ENCODE measurements at places on chromosomes 11 and 22.
A peak's percentile ranks its signal among the peaks of the same experiment; 100 is the strongest.

DNA sequence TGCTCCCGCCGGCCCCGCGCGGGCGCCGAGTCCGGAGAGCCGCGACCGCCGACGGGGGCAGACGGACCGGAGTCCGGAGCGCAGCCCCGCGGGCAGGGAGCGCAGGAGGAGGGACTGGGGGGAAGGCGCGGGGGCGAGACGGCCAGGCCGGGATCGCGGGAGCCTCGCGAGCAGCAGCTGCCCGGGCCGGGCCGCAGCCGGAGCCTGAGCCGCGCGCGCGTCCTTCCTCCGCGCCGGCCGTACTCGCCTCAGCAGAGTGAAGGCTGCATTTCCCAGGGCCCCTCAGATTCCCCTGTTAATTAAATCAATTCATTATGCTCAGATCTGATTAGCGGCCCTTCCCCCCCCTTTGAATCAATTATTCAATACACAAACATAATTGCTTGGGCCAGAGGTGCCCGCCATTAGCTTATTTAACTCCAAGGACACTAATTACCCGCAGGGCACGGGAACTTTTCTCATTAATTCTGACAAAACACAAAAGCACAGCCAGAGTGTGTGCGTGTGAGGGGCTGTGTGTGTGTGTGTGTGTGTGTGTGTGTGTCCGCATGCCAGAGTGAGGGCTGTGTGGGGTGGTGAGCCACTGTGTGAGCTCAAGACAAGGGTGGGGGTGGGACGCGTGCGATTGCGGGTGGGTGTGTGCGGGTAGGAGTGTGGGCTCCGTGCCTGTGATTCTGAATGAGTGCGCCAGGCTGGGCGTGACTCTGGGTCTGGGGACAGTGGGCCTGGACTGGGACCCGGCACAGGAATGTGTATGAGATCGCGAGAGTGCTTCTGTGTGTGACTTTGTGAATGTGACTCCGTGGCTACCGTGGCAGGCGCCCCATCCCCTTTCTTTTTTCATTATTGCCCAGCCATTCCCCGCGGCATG lies 5.1 kb upstream of the LMO1 start:
- DNase-seq = no peak

DNA sequence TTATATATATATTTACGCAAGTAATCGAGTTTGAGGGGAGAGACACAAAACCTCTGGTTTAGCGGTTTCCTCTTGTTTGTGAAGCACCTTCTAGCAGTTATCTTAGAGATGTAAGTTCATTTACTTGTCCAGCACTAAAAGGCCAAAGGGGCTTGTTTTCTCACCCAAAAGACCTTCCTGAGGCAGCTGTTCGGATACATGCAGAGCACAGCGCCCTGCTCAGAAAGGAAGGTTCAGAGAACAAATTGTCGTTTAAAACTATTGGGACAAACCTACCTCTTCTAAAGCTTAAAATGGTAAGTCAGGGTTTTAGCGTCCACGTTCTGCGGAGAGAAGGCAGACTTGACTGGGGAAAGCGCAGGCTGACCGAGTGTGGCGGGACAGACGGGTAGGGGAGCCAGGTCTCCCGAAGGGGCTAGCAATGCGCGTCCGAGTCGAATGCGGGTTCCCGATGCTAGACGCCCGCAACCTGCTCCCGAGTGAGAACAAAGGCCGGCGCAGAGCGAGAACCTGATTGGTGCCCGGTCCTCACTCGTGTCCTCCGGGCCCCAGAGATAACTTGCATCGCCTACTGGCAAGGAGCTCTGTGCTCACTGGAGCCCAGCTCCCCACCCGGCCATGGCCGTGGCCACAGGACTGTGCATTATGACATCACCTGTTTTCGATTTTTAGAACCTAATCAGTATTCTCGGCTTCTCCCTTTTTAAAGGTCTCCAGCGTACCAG lies 1.0 kb upstream of the SESN3 start:
- DNase-seq = peak; percentile 46

DNA sequence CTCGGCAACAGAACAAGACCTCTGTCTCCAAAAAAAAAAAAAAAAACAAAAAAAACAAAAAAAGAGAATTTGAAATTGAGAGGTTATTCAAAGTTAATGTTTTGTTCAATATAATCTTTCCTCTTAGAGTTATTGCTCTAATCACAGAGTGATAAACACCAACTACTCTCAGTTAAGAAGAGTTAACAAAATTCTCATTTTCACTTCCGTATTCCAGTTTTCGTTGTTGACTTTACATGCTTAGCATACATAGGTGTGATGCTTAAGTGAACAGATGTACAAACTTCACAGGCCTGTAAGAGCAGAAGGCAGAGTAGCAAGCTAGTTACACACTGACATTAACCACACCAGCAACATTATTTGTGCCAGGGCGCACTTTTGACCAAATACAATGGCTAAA lies 12.3 kb downstream of the EIF4ENIF1 start:
- no peak for DNase-seq

DNA sequence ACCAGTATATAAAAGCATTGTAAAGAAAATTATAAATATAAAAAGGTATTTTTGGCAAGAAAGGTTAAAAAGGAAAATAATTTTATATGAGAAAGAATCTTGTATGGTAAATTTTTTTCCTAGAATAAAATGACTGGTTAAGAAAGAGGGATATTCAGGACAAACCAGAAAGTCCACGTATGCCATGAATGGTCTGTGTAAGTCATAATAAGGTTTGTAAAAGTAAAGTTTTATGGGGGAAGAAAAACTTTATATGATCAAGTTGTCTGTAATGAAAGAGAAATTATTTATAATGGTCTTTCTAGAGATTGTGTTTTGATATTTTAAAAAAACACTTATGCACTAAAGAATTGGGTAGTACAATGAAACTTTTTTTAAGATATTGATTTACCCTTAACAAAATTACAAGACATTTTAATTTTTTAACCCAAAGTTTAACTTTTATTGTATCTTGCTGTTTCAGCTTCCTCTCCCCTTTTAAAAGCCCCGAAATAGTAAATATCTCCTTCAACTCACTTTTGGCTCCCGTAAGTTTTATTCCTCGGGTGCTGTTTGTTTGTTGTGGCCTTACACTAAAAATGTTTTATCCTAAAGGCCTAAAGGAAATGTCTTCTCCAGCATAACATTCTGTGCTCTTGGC lies 47.7 kb downstream of the AMOTL1 start:
- DNase-seq = no peak

DNA sequence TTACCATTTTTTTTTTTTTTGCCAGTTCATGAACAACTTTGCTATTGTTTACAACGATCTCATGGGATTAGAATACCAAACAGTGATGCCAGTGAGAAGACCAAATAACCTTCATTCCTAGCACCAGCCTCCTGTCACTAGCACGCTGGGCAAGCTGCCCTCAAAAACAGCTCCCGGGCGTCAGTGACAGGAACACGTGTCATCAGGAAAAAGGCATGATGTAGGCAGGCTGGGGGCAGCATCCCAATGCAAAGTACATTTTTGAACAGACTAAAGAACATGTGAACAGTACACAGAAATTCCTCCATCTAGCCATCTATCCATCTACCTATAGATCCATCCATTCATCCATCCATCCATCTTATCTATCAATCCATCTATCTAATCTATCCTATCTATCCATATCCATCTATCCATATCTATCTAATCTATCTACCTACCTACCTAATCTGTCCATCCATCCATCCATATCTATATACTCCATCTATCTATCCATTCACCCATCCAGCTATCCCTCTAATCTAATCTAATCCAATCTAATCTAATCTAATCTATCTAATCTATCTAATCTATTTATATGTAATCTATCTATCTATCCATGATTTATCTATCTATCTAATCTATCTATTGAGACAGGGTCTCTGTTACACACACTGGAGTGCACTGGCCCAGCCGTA lies 378.5 kb downstream of the SHANK2 start:
- DNase-seq = no peak

DNA sequence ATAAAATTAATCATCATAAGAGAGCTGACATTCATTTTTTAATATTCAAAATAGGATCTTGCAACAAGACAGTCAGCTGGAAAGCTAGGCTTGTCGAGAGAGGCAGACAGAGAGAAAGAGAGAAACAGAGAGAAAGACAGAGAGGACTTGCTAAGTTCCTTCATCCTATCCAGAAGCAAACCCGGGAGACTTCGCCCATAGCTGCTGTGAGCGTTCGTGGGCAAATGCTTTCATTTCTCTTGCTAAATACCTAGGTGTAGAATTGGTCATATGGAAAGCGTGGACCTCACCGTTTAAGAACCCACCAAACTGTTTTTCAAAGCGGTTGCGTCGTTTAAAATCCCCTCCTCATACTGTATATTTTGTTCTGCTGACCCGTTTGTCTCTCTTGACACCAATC lies 25.3 kb upstream of the KRTAP5-6 start:
- no peak for DNase-seq

DNA sequence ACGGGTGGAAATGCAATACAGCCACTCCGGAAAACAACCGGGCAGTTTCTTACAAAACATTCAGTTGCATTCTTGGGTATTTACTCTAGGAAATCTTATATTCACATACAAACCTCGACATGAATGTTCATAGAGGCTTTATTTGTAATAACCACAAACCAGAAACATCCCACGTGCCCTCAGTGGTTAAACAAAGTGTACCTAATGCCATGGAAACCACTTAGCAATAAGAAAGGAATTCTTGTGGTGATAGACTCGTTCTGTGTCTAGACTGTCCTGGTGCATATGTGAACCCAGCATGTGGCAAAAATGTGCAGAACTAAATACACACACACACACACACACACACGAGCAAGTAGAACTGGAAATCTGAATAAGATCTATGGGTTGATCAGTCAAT lies 1073.3 kb downstream of the TBC1D22A start:
- no peak for DNase-seq

GRCh38 chr11:64619811-64620380 lies 28.9 kb downstream of the SLC22A12 start:
- DNase-seq = no peak

- no peak for DNase-seq
These were observed 69.9 kb downstream of the PTPRJ start for GRCh38 chr11:48050304-48050703.

DNA sequence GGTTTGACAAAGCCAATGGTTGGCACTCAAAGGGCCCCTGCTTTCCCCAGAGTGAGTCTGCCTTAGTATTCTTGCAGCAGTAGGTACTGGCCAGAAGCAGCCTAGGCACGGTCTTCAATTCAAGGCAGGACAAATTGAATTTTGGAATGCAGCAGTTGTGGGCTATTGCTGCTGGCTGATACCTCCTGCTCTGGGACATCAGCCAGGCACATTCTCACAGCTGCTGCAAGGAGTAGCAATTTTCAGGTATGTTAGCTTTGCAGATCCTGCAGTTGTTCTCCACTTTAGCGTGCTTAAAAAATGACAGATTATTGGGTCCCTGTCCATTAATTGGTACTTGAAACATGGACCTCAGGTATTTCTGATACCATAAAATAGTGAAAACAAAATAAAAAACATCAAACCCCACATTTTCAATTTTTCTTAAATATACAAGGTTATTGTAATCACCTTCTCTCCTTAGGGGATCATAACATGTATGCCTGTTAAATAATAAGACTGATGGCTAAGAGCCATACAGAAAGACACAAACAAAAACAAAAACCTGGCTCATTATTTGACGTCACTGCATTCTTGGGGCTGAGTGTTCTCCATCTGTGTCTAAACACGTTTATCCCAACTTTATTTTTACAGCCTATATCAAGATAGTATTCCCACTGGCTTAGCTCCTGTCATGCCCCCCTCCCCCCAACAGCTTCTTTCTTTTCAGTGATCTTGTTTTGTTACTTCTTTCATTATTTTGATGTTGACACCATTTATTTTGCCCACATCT lies 85.1 kb upstream of the CARD18 start:
- peak; percentile 6 for DNase-seq

DNA sequence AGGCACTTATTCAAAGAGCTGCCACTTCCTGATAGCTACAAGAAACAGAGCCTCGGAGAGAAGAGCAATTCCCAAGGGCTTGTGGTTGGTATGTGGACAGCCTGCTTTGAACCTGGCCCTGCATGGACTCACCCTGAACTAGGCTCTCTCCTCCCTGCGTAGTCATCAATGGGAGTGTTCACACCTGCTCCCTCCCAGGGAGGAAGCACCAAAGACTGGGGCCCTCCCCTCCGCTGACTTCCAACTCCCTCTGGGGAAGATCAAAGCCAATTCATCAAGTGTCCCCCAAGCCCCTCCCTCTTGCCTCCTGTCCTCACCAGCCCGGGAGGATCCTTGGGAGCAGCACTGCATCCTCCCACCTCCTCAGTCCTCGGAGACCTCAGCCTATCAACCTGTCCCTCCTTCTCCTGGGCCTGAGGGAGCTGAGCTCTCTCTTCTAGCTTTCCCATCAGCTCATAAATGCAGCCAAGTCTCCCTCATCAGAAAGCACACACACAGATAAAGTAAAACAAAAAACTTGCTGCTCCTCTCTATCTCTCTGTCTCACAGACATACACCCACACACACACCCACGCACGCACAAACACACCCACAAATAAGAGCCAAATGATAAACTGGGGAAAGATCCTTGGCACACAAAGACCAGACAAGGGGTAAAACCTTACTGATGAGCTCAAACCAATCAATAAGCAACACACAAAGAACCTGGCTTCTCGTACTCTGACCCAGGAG lies 3.3 kb downstream of the A4GALT start:
- no peak for DNase-seq

DNA sequence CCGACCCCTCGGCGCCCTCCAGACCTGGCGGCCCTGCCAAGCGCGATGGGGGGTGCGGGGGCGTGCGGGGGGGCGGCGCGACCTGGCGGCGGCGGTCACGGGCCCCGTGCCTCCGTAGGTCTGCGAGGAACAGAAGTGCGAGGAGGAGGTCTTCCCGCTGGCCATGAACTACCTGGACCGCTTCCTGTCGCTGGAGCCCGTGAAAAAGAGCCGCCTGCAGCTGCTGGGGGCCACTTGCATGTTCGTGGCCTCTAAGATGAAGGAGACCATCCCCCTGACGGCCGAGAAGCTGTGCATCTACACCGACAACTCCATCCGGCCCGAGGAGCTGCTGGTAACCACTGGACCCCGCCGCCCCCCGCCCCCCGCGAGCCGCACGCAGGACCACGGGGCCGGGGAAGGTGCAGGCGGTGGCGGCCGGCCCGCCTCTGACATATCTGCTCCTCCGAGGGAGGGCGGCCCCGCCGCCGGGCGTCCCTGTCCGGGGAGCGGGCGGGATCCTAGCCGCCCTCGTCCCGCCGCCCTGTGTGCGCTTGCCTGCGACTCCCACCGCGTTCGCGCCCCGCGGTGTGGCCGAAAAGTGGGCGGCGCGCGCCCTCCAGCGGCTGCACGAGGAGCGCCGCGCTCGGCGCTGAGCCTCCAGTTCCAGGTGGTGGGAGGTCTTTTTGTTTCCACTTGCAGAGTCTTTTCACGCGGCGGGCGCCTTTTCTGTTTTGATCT lies 2.1 kb downstream of the CCND1 start:
- peak; percentile 76 for DNase-seq

GRCh38 chr22:45228401-45228754 lies 12.3 kb downstream of the KIAA0930 start:
- no peak for DNase-seq
